ENCODE measurements at places on chromosomes 3 and 15.

- no peak for DNase-seq
Measured at GRCh38 chr3:13818919-13819318, 61.0 kb downstream of the WNT7A start.

DNA sequence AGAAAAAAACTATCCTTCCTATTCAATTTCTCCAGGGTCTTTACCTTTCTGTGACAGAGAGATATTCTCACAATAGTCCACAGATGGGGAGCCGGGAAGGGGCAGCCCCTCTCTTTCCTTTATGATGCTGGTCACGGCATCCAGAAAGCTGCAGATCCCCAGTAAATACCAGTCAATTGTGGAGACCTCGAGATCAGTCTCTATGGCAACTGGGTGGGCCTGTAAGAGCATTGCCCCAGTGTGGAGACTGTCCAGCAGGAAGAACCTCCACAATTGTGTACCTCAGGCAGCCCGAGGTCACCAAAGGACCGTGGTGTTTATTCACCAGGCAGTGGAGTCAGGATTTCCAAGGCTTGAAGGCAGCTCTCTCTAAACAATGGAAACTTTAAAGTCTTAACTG, 291.2 kb downstream of the NTRK3 start:
- no peak for DNase-seq

DNA sequence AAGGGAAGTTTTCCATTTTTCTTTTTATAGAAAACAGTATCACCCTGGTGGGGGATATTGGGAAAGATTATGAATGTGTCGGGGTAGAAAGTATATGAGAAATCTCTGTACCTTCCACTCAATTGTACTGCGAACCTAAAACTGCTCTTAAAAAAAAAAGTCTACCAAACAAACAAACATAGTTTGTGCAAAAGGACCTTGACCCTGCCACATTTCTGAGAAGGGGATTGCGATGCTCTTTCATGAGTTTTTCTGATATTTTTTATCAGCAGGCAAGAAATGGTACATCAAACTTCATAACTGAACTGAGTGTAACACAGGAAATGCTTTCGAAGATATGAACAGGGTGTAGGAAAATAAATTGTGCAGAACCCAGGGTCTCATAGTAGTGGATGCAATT, 286.0 kb downstream of the WDR72 start:
- DNase-seq: no peak

DNA sequence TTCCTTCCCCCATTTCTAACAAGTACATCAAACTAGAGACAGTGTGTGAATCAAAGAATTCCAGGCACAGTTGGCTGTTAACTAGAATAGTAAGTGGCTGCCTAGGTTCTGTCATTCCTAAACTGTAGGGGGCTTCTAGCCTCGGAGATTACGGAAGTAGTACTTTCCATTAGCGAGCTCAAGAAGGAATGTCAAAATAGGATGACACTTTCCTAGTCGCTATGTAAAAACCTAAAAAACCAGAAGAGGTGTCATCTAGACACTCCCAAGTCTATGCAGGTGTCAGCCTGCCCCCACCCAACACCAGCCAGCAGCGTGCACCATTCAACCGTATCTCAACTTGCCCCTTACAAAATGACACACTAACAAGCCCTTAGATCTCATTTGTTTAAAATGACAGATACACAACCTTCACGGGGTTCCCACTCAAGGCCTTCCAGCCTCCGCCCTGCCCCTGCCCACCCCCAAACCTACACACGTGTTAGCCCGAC, 874 bp downstream of the INO80 start:
- DNase-seq: peak; percentile 64

GRCh38 chr15:26868029-26868685, 1.3 kb downstream of the GABRA5 start:
- no peak for DNase-seq

GRCh38 chr3:87082796-87083440, 92.0 kb upstream of the VGLL3 start:
- DNase-seq: peak; percentile 66

GRCh38 chr3:133135306-133135705, 97.1 kb downstream of the TMEM108 start:
- DNase-seq: no peak

DNA sequence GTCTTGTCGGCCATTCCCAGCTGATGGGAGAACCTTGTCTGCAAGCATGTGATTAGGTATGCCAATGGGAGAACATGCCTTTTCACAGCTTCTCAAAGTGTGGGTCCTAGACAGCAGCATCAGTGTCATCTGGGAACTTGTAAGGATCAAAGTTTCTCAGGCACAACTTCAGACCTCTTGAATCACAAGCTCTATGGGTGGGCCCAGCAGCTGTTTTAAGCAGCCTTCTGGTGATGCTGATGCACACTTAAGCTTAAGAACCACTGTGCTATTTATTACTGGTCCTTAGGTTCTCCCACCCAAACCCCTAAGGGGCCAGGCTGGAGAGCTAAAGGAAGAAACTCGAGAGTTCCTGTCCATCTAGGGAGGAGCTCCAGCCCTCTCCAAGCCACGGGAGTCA, 453.9 kb upstream of the PROK2 start:
- DNase-seq: no peak

DNA sequence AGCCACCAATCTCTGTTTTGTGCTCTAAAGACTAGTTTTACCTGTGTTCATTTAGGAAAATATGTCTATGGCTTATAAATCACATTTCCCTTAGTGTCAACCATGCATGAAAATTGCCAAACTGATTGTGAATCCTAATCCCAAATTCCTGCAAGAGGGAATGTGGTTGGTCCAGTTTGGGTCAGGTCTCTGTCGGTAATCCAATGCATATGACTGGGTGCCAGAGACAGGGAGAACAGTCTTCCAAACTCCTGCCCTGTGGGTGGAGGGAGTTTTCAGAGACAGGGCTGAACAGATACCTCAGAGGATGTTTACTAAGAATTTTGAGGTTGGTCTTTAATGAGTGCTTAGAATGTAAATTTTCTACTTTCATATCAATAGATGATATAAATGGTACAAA, 300.5 kb upstream of the ARL6 start:
- peak; percentile 52 for DNase-seq

DNA sequence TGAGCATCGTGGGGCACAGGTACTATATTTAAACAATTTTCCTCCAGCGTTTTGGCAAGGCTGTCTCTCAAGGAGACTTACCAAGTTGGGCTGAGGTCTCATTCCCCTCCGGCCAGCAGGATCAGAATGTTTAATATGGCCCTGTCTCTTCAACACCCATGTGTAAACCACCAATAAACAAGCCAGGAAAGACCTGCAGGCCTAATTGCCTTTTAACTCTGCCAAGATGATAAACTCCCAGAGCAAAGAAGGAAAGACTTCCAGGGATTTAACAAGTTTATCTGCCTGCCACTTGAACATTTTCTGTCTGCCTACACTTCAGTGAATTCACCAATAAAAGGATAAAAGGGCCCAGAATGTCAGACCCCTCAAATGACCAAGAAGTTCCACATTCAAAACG, 130.3 kb upstream of the WNT5A start:
- DNase-seq: no peak

GRCh38 chr15:100821327-100821726, 58.3 kb upstream of the ALDH1A3 start:
- no peak for DNase-seq

DNA sequence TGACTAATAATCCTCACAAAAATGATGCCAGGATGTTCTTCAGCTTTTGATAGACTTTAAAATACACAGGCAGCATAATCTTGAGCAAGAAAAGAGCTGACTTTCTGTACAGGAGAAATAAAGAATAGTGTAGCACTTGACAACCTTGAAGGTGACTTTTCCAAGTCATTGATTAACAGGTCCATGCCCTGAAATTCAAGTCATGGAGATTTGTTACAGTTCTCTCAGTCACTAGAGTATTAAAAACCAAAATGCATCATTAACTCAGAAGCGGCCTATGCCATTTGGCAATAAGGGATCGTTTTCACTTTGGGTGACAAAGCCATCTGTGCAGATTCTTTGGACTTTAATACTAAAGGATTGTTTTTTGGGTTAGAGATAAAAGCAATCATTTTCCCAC, 692.7 kb upstream of the SGO1 start:
- no peak for DNase-seq

- no peak for DNase-seq
Measured at GRCh38 chr15:92533298-92533697, 122.3 kb downstream of the FAM174B start.

- no peak for DNase-seq
Measured at GRCh38 chr3:129974833-129975704, 549 bp downstream of the TRH start.

GRCh38 chr3:171733561-171733960, 76.7 kb downstream of the PLD1 start:
- no peak for DNase-seq

- DNase-seq: no peak
Measured at GRCh38 chr15:99387421-99388168, 136.3 kb downstream of the LRRC28 start.

- DNase-seq: no peak
Measured at GRCh38 chr3:177362626-177363025, 165.3 kb upstream of the TBL1XR1 start.

DNA sequence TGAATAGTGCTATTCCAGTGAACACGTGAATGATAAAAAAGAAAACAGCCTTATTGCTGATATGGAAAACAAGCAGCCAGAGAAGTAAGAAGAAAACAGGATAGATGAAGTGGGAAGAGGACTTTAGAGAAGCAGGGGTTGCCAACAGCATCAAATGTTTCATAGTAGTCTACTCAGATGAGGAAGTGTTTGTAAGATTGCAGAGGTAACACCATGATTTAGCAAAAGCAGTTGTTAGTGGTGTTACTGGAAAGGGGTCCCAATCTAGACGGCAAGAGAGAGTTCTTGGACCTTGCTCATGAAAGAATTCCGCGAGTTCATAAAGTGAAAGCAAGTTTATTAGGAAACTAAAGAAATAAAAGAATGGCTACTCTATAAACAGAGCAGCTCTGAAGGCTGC, 108.8 kb upstream of the MCTP2 start:
- no peak for DNase-seq

DNA sequence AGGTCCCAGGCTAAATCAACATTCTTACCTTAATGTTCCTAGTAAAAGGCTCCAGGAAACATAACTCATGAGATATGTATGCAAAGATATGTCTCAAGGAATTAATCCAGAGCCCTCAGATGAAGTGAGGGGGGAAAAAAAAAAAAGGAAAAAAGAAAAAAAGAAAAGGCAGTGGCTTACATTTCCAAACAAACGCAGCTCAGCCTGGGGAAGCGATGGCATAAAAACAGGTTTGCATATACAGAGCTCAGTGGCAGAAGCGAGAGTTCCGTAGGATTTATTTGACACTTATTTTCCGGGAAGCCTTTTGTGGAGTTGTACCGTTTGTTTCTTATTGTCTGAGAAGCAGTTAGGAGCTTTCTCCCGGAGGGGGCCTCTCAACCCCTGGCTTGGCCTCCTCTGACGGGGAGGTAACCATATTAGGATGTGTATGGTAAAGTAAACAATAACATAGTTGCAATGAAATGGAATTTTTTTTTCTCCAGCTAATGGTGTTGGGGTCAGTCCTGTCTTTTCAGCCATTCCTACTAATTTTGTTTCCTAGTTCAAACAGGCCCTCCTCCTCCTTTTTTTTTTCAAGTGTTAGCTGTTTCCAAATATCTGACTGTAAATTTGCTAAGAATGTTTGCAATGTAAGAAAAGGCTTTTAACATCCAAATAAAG, 338.6 kb downstream of the FOXP1 start:
- peak; percentile 67 for DNase-seq

DNA sequence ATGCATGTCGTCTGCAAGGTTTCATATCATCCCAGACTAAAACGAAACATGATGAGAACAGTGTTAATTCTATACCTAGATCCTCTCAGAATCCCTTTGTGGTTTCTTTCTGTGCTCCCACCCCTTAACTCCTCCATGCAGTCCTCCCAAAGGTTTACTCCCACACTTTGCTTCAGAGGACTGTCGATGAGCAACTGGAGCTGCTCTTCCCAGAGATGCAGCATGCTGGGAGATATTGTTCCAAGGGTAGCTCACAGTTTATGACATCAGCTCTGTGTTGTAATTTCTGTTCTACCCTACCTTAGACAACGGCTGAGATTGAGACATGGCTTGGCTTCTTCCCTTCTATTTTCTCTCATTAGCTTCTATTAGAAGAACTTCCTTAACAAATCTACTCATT, 313.0 kb upstream of the COL8A1 start:
- no peak for DNase-seq

- DNase-seq: no peak
Measured at GRCh38 chr3:183711516-183711915, 13.9 kb downstream of the YEATS2 start.

- no peak for DNase-seq
Measured at GRCh38 chr3:140467104-140467577, 210.7 kb upstream of the TRIM42 start.

GRCh38 chr15:96672629-96673028, 342.1 kb downstream of the NR2F2 start:
- DNase-seq: no peak

DNA sequence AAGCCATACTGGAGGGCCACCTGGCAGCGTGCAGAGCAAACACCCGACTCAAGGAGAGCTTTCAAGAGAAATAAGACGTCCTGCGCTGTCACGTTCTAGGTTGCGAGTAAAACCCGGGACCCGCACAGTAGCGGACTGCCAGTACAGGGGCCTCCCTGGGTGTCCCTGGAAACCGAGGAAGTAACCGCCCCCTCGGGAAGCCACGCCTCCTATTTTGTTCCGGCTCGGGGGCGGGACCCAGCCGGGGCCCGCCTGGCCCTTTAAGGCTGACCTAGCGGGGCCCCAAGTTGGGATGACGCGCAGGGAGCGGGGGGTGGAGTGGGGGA, 218 bp upstream of the MAPKAPK3 start:
- DNase-seq: peak; percentile 87

DNA sequence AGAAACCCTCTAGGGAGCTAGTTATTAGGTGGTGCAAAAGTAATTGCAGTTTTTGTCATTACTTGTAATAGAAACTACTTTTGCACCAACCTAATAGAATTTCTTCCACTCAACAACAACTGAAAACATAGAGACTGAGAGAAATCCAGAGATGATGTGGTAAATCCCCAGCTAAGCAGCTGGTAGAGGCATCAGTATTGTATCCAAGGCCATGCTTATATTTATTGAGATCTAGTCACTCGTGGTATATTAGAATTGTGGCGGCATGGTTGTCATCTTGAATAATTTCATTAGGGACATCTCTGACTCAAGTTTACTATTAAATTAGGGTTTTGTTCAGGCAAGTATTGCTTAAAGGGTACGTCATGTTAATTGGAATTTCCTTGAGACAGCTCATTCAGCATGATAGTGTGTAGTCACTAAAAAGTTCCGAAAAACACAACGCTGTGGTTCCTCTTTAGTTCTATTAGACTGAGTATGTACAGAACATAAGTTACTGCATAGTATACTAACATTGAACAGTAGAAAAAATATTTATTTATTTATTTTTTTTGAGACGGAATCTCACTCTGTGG, 35.3 kb downstream of the PAK2 start:
- no peak for DNase-seq

DNA sequence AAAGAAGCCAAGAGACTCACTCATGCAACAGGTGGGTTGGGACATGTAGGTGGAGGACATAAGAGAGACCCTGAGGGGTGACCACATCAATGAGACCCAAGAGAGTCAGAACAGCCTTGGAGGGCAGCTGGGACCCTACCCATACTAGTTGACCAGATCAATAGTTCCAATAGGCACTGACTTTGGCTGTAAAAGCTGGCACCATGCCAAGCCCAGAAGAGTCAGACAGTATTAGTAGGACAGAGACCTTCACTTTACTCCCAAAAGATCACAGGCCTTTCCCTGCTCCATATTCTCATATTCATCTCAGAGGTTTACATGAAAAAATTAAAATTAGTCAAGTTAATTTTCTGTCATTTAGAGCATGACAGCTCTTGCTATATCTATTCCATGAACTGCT, 20.9 kb upstream of the GABRR3 start:
- no peak for DNase-seq

- DNase-seq: no peak
Measured at GRCh38 chr3:157753787-157754136, 250.5 kb upstream of the VEPH1 start.

Measured in HAP-1 (cell line).